KBM-7 (cell line): ENCODE measurements at places on chromosomes 11 and 22.

GRCh38 chr11:117704395-117705100, 92.5 kb downstream of the DSCAML1 start:
- DNase-seq: no peak

DNA sequence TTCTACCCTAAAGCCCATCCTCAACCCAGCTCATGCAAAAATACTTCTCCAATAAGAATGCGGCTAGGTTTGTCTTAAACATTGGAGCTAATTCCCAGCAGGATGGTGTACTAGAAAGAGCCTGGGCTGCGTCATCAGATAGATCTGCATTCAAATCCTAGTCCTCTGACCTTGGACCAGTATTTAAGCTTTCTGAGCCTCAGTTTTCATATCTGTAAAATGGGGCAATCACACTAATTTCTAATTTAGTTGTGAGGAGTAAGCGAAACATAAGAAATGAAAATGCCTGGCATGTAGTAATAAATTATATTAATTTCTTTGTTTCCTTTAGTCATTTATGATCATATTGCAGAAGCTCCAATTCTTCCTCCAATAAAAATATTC, 32.2 kb upstream of the ACCSL start:
- DNase-seq: no peak

- no peak for DNase-seq
These were observed 1243.9 kb downstream of the LRRC4C start for GRCh38 chr11:40215556-40215955.

GRCh38 chr11:24819006-24819405, 322.2 kb downstream of the LUZP2 start:
- no peak for DNase-seq

GRCh38 chr22:49241174-49241851, 586.4 kb downstream of the BRD1 start:
- DNase-seq: no peak

DNA sequence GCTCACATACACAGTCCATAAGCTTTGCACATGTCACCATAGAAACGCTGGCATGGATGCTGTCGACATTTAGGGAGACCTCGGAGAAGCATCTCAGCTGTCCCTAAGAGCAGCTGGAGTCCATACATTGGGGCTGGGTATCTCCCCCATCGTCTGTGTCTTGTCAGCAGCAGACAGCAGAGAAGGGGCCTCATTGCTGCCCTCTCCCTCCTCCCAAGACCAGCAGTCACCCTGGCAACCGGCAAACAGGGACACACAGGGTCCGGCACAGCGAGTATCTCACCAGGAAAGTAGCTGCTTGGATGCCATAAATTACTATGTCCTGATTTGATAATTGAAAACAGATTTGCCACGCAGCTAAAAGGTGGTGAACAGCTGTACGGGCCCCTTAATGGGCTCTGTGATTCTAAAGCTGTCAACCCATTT, 84.4 kb downstream of the CD44 start:
- no peak for DNase-seq

- no peak for DNase-seq
These were observed 57.6 kb downstream of the SLC5A1 start for GRCh38 chr22:32100711-32101110.

- DNase-seq: no peak
These were observed 33.4 kb downstream of the KCNQ1OT1 start for GRCh38 chr11:2666401-2666741.
